ENCODE measurements at places on chromosomes 13 and 19. TPM values are rescaled to one million over a fixed set of nuclear protein-coding genes. Genes with fewer than 3 reads are reported as not detected.

DNA sequence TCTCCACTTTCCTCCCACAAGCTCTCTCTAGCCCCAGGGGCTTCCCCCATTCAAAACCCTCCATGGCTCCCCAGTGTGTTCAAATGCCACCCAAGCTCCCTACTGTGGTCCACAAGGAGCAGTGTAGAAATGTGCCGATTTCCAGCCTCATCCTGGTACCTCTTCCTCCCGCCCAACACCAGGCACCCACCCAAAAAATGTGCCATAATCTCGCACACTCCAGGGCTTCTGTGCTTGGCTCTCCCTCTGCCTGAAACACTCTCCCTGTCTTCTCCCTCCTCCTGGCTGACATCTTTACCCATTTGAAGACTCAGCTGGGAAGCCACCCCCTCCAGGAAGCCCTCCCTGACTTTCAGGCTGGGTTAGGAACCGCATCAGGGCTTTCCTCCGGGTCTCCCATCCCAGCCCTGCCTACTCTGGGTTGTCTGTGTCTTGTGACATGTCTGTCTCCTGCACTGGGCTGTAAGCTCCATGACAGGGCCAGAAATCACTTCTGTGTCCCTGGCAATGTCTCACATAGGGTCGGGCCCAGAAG lies 16.6 kb upstream of the MEIS3 start:
- no peak overlapping the region for H3K27ac ChIP-seq
- no peak overlapping the region for H3K4me3 ChIP-seq
- no peaks in the 10 kb centered on the region for H3K36me3 ChIP-seq
- peaks cover 88% of the 10 kb centered on the region for H3K27me3 ChIP-seq
- peaks cover 6% of the 10 kb centered on the region for H3K4me1 ChIP-seq

The SPACA4 gene
- not detected for total RNA-seq

The KCNJ14 gene
- 0.27 TPM for total RNA-seq

The ZNF91 gene
- total RNA-seq: 101 TPM
